ENCODE measurements at places on chromosomes 7 and 10.

DNA sequence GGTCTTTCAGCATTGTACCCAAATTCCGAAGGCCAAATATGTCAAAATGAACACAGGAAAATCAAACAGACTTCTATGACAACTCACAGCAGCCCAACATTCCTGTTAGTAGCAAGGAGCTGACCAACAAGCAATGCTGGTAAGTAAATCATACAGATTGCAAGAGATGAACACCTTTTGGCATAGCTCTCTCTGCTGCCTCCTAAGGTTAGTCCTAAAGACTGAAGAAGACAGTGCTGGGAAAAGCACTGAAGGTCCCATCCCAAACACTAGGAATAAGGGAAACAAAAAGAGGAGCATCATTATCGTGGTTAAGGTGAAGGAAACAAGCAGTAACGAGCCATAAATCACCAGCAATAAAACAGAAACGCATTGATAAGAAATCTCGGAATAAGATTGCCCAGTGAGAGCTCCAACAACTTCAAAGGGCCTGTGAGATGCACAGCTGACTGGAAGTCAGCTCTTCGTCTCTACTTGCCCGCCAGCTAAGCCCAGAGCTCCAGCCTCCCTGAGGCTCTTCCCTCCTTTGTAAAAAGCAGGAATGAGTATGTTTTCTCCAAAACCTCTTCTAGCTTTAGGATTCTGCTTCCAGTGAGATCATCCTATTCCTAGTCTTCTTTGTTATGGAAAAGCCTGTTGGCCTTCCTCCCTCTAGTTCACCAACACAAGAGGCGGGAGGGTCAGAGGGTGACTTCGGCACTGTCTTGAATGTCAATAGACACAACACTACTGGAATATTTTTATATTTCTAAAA, 15.3 kb downstream of the NUDT5 start:
- no peak for DNase-seq

DNA sequence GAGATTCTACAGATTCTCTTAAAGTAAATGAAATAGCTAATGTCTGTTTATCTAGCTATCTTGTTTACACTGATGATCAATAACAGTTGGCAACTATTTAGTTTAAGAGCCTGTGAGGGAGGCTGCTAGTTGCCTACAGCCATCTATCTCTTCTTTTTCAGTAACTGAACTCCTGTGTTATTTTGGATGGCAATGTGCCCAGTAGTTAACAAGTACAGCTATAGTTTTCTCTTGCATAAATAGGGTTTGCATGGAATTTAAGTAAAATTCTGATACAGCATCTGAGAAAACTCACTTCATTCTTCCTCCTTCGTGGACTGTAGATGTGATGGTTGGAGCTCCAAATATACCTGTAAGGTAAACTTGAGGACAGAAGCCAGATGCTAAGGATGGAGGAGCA, 219.5 kb upstream of the POT1 start:
- DNase-seq, result peak; percentile 4

DNA sequence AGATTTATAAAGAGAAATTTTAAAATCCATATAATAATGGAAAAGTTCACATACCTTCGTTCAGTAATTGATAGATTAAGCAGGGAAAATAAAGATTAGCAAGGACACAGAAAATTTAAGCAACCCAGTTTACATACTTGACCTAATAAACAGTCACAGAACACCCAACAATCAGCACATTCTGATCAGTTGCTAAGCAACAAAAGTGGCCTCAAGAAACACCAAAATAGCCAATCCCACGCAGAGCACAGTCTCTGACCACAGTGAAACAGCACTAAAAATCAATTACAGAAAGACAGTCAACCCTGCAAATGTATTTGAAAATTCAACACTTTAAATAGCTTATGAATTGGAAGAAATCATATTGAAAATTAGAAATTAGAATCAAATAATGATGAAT, 39.3 kb upstream of the DRGX start:
- no peak for DNase-seq

DNA sequence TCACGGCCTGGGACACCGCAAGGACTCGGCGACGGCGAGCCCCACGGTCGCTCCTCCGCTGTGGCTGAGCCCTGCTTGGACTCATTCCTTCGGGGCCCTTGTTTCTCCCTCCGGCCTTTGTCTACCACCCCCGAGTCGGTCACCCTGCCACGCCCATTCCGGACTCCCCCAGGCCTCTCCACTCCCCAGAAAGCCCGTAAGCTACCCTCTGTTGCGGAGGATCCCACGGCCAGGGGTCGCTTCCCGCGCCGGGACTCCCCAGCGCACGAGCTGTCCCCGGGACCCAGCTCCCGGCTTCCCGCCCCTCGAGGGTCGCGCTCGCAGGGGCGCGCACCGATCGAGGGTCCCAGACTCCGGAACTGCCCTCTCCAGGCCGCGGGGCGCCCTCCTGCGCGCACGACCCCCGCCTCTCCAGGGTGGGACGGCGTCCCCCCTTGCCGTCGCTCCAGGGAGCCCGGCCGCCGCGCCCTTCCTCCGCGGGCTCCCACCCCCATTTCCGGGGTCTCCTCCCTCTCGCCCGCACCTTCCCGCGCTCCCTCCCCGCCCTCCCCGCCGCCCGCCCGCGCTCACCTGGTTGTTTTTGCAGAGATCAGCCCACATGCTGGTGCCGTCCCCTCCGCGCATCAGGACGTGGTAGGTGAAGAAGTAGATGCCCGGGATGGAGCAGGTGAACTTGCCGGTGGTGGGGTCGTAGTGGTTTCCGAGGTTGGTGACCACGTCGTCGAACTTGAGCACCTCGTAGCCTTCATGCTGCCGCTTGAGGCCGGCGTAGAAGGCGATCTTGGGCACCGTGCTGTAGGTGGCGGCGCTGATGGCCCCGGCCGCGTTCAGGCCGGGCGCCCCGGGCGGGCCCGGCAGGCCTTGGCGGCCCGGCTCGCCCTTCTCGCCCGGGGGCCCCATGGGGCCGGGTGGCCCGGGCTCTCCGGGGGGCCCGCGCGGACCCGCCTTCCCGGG, 1.5 kb downstream of the C1QL3 start:
- peak; percentile 34 for DNase-seq

- peak; percentile 90 for DNase-seq
These were observed 24.8 kb downstream of the INPP5F start for GRCh38 chr10:119750391-119751230.

DNA sequence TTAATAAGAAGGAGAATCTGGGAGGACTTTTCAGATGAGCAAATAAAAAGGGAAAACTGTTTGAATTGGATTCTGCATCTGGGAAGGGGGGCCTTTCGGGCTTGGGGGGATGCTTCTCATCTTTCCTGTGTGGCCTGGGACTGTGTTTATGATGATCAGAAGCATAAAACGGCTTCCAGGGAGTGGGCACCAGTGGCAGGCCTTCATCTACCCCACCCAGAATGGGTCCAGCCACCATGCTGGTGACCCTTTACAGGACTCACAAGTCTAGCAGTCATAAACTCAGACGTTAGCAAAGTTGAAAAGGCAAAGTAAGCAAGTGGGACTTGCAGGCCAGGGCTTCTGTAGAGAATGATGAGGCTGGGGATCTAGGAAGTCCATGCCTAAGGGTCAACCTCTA, 198.3 kb upstream of the ZMIZ1 start:
- DNase-seq, result no peak

- DNase-seq, result no peak
These were observed 1.4 kb upstream of the VSTM4 start for GRCh38 chr10:49116509-49117375.

DNA sequence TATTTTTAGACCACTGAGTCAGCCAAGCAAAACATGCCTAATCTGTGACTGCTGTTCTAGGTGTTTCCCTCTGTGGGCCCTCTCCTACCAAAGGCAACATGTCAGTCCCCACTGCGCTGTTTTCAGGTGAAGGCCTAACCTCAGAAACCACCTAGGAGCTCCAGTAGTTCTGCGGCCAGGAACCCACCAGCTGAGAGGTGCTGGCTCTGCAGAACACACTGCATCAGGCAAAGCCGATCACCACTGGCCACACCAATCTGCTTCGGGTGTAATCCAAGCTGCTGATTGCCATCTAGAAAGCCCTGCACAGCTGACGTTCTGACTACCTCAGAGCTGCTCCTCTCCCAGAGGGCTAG, 14.9 kb downstream of the CAMK2G start:
- no peak for DNase-seq

DNA sequence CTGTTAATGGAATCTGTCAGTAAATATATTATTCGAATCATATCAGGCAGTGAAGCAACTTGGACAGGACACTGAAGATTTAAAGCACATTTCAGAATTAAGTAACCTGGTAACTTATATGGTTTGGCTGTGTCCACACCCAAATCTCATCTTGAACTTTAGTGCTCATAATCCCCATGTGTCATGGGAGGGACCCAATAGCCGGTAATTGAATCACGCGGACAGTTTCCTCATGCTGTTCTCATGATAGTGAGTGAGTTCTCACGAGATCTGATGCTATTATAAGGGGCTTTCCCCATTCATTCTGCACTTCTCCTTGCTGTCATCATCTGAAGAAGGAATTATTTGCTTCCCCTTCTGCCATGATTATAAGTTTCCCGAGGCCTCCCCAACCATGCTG, 83.2 kb upstream of the COL1A2 start:
- no peak for DNase-seq

- no peak for DNase-seq
These were observed 139.3 kb downstream of the TWIST1 start for GRCh38 chr7:18978108-18978495.

GRCh38 chr7:54349229-54349628, 192.9 kb upstream of the VSTM2A start:
- no peak for DNase-seq

- DNase-seq, result no peak
These were observed 60.1 kb upstream of the IFRD1 start for GRCh38 chr7:112390167-112390566.

DNA sequence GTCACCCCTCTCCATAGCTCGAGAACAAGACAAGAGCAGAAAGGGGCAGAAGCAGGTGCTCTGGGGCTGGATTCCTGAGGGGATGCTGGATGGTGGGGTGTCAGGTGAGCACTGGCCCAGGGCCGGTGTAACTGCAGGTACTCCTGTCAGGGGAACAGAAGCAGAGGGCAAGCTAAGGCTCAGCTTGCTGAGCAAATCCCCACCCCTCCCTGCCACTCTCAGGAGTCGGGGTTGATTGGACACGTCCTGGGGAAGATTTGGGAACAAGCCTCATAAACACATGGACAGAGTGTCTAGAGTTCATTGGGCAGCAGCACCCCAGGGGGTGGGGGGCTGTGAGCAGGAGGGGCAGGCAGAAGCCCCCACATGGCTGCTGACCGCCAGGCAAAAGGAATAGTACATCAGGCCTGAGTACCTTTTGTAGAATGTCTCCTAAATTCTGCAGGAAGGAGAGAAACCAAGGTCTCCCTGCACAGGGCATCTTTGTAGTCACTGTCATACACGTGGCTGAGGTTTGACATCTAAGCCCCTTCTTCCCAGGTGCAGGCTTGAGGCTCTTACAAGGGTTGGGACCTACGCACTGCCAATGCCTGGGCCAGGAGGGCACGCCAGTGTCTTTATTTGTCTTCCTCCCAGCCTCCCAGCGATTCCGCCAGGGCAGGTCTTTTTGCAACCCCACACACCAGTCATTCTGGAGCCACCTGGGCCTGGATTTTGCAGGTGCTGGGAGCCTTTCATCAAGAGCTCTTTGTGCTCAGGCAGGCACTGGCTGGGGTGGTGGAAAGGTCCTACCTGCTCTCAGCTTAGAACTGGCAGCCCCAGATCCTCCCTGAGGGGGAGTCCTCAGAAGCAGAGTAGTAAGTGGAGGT, 2.8 kb downstream of the CALML3 start:
- DNase-seq, result no peak

- no peak for DNase-seq
These were observed 53.0 kb downstream of the PHF14 start for GRCh38 chr7:11026452-11027359.

- no peak for DNase-seq
These were observed 3.5 kb downstream of the TMEM273 start for GRCh38 chr10:49184642-49185111.

DNA sequence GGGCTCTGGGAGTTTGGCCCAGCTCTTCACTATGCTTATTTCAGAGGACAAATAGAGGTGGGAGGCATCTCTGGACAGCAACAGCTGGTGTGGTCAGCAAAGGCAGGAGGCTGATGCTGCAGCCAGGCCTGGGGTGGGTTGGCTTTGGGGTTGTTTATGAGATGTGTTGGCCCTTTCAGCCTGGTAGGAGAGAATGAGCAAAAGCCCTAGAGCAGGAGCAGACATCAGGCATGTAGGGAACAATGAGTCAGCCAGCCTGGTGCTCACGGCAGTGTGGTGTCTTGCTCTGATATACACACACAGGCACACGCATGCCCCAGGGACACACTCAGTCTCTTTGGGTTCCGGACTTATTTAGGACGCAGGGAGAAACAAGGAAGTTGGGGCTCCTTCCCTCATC, 157.1 kb downstream of the PRKCQ start:
- no peak for DNase-seq

GRCh38 chr10:92119340-92119739, 171.5 kb downstream of the CPEB3 start:
- no peak for DNase-seq

- no peak for DNase-seq
These were observed 34.5 kb upstream of the PRKAR1B start for GRCh38 chr7:761631-762030.

DNA sequence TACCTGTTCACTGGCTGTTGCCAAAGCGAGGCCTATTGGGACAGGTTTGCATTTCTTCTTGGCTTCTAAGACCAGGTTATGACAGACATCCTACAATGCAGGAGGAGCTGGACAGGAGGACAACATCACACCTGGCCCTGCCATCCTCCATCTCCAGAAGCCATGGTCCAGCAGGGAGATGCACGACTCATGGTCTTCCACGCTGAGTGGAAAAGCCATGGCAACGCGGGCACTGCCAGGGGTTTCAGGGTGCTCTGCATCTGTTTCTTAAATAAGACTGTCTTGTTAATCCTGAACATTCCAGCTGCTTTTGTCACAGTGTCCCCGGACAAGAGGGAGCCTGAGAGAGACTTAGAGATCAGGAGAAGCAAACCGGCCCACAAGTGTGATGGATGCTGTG, 40.3 kb downstream of the CLRN3 start:
- no peak for DNase-seq

- DNase-seq, result no peak
These were observed 12.8 kb upstream of the LRRC4 start for GRCh38 chr7:128044064-128044463.

DNA sequence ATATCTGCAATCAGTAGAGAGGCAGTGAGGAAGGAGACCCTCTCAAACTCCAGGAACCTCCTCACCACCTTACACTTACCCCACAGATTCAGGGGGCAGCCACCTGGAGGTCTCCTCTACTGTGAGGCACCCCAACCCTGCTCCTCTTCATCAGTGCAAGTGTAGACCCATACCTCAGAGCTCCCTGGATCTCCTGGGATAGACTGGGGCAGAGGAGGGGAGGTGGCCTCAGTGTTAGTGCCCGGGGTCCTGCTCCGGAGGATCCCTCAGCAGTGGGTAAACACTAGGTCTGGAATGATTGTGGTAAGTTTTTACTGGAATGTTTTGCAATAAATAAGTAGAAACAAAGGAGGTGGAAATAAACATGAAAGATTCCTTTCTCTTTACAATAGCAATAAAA, 31.1 kb downstream of the ANTXRL start:
- no peak for DNase-seq

GRCh38 chr10:79266543-79267312, 80.5 kb upstream of the PPIF start:
- no peak for DNase-seq

Data from eye (tissue), 1 donor.